ENCODE measurements at places on chromosomes 1 and 21. TPM values are rescaled to one million over a fixed set of nuclear protein-coding genes. Genes with fewer than 3 reads are reported as not detected.

- no peak for DNase-seq
These were observed 190.2 kb upstream of the BRINP3 start for GRCh38 chr1:190667914-190668313.

- no peak for DNase-seq
These were observed 22.8 kb upstream of the CFAP126 start for GRCh38 chr1:161390559-161390858.

GRCh38 chr1:42240966-42241755 lies 76.6 kb upstream of the GUCA2A start:
- DNase-seq: no peak

DNA sequence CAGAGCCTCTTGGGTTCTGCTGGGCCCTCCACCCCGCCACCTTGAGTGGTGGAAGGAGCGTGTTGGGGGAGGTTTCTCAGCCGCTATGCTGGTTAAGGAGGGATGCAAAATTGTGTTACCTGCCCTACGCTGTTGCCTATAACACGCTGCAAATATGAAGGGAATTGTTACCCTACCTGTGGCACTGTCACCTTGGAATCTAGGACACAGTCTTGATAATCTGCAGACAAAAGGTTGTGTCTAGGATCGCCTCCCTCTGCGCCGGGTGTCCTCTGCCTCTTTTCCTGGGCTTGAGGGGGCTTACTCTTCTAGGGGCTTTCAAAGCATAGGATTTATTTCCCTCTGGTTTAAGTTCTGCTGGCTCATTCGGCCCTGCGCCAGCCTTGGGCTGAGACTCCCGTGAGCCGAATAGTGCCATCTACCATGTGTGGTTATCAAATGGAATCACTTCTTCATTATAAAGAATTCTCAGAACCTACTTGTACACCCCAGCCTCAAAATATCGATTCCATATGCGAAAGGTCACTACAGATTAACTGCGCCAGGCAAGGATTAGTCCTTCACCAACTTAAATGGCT lies 697 bp downstream of the SLC22A15 start:
- DNase-seq: no peak

DNA sequence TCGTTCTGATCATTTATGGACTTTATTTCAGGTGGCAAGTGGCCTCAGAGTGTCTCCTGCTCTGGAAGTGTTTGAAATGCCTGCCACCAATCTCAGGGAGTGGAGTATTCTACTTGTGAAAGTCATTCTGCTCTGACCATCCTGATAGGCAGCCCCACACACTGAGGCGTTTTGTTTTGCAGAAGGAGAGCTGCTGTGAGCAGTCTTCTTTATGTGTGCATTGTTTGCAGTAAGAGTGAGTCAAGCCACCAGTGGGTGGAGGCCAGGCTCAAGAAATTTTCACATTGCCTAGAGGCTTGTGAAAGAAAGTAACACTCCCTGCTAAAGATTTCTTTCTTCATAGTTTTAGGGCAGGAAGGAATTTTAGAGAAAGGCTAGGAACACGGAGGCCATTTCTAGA lies 204.4 kb downstream of the SLC35F3 start:
- no peak for DNase-seq

DNA sequence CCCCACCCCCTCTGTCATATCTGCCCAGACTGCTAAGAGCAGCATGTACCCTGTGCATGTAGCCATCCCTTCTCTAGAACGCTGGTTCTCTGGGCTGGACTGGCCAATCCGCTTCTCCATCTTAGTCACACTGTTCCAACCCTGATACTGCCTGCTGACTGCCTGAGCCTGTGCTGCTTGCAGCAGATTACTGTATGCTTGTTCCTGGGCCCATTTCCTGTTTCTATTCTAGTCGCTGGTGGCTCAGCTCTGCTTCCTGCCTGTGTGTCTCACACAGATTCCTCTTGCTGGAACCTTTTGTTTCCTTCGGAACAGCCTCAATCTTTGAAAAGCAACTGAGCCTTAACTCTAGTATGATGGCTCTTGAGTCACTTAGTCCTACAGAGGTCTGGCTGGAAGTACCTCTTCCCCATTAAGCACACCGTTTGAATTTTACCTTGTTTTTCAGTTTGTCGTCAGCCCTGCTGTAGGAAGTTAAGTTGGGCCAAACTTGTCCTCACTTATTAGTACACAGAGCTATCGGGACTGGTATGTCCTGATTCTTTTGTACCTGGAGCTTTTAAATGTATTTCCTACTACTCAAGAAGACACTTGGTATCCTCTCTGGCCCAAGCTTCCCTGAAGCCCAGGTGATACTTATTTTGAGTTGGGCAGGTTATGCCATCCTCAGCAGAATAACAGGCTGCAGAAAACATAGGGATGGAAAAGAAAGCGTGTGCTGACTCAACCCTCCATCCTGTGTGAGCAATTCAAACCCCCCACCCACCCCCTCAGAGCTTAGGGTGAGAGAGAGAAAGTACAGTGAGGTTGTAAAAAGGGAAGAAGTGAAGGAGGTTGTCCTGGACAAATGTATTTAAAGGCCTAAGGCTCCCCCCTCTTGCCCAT lies 43.4 kb upstream of the PIGV start:
- DNase-seq: peak; percentile 44

CFHR3 gene
- 3.0 TPM for total RNA-seq

- DNase-seq: no peak
These were observed 41.0 kb downstream of the WASF2 start for GRCh38 chr1:27448982-27449381.

DNA sequence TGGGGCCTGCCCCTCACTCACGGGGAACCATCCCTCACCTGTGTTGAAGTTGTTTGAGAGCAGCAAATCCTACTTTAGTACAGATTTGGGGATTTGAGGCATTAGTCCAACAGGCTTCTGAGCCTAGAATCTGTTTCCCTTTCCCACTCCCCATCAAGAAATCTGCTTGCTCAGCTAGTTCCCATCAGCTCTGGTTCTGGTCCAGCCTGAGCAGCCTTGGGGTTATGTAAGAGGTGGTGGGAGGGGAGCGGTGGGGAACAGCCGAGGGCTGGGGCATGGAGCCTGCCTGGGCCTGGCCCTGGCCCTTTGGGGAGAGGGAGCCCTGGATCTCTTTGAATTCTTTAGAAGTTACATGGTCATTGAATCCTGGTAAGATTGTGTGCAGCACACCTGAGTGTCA lies 4.1 kb downstream of the GSTM5 start:
- peak; percentile 15 for DNase-seq

DMBX1 gene
- total RNA-seq: 4.2 TPM

MSH4 gene
- 0.24 TPM for total RNA-seq

GRCh38 chr1:232797856-232798510 lies 7.2 kb upstream of the MAP10 start:
- no peak for DNase-seq

DNA sequence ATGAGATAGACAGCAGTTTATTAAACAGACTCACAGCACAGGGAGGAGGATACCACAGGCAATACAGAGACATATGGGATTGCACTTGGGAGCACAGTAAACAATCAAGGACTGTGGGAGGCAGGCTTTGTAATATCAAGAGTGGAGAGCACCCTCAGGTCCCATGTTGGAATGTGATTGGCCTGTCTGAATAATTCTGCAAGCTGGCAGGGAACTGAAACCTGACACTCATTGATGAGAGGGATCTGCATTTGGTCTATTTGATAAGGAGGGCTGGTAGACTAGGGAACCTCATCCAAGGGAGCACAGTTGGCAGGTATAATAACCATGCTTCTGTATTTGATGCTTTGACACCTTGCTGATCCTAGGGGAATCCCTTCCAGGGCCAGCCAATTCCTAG lies 69.9 kb upstream of the PRMT6 start:
- peak; percentile 7 for DNase-seq

DNA sequence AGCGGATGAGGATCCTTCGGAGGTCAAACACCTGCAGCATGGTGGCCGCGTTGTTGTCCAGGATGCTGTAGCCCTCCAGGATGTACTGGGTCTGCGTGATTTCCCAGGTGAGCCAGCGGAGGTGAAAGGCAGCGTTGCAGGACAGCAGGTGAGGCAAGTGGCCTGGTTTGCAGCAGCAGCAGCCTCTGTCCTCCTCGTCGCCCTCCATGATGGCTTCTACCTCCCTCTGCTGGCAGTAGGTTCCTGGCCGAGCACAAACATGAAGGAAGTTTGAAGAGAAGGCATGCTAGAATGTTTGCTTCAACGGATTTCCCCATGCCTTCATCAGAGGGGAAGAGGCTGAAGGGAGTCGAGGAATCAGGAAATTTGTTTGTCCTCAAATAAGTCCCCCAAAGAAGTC lies 74.7 kb downstream of the NTPCR start:
- DNase-seq: peak; percentile 72

DNA sequence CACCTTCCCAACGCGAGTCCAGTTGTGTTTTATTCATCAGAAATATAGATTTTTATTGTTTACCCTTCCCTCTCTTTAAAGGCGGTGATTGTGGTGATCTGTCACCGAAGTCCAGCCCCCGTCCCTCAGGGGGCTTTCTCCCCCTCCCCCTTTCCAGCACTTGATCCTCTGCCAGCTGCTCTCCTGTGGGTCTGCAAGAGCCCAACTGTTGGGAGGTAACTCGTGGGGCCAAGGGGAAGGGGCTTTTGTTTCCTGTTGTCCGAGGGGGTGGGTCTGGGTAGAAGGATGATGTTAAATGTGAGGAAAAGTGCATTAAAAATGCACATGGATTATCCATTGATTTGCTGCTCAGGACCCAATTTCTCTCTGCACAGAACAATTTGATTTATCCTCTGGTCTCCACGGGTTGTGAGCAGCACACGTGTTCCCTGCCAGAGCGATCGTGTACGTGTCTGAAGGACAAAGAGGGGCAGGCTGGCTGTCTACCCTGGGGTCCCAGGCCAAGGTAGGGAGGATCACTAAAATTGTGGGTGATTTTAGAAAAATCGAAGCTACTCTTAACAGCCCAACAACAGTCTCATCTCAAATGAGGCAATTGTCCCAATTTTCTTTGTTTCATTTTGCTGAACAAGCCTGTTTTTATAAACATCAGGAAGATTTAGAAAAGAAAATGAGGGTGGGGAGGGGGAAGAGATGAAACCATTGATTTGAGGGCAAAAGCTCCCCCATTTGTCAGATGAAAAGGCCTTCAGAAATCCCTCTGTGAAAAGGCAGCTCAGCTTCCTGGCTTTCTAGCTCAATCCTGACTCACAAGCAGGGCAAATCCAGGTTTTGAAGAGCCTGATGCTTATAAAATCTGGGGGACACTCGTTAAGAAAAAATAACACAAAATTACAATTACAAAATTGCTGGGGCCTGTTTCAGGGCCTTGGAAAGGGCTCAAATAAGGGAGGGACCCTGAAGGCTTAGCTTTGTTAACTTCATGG lies 176.2 kb downstream of the RHOU start:
- DNase-seq: no peak

STYXL2 gene
- total RNA-seq: 0.24 TPM

DNA sequence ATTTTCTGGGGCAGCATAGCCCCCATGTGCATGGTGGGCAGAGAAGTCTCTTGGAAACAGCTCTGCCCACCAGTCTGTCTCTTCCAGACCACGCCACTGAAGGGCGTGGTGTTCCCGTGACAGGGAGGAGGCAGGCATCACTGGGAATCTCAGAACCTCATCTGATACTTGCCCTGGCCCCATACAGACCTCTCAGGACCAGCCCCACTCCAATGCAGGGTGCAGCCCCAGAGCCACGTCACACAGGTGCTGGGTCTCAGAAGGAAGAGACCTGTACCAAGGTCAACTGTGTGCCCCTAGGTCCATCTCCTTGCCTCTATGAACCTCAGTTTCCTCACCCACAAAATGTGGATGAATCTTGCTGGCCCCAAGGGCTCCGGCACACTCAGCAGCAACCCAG lies 7.3 kb downstream of the RAP1GAP start:
- no peak for DNase-seq

CCDC28B gene
- total RNA-seq: 57.8 TPM

DNA sequence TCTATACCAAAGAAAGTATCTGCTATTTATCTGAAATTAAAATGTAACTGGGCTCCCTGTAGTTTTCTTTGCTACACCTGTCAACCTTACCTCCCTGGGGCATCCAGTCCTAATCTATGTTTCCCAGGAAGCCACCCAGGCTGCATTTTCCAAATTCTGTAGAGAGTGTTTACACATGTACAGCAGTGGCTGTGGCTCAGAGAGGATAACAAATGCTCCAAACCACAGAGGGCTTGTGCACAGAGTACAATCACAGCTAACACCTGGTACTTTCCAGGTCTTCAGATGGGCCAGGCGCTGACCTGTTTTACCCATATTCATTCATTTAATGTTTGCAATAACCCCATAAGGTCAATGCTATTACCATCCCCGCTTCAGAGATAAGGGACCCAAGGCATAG lies 146.5 kb upstream of the TNR start:
- DNase-seq: no peak

ALPL gene
- total RNA-seq: 187 TPM

DNA sequence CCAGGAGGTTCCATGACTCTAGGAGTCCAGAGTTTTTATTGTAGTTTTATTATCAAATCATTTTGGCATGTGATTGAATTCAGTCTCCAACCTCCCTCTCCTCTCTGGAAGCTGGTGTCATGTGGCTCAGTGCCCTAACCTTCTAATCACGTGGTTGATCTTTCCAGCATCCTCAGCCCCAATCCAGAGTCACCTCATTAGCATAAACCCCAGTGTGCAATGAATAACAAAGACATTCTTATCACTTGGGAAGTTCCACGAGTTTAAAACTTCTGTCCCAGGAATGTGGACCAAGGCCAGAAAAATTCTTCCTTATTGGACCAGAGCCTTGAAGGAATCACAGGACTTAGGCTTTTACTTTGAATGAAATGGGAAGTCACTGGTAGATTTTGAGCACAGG lies 52.2 kb downstream of the KIRREL1 start:
- peak; percentile 69 for DNase-seq

ALG14 gene
- 0.73 TPM for total RNA-seq

OSCP1 gene
- total RNA-seq: 4.6 TPM

DNA sequence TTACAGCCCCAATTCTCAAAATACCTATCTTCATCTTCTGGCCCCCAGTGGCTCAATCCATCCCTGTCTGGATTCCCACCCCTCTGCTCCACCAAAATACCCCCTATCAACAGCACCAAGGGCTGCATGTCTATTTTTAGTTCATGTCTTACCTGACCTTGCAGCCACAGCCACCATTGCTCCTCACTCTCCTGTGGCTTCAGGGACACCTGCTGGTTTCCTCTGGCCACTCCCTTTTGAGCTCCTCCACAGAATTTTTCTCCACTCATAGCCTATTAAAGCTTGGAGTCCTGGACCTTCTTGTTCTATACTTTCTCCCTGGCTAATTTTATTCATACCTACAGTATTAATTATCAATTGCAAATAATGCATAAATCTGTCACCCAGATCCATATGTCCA lies 125.3 kb upstream of the NGF start:
- DNase-seq: no peak

DNA sequence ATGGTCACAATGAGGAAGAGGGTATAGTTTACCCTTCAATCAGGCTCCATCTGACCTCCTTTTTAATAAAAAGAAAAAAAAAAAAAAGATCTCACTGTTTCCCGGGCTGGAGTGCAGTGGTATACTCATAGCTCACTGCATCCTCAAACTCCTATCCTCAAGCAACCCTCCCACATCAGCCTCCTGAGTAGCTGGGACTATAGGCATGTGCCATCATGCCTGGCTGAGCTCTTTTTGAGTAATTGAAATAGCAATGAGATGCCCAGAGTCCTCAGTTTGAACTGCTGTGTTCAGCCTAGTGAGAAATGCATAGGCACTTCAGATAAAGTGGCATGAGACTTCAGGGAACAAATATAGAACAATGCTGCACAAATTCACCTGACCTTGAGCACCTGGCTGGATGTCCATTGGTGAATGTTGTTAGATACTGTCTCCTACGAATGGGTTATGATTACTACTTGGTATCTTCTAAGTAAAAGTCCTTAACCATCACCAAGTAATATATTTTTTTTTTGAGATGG lies 67.6 kb downstream of the NR5A2 start:
- DNase-seq: no peak

All from H7 (cell line).